Activated naive CD4-positive, alpha-beta T cell treated with anti-CD3 and anti-CD28 coated beads, Interleukin-2, amount 10 ng/mL, durations not matched to agents 7 days and 5 days (primary cell): ENCODE measurements at places on chromosomes 12 and 14.

DNA sequence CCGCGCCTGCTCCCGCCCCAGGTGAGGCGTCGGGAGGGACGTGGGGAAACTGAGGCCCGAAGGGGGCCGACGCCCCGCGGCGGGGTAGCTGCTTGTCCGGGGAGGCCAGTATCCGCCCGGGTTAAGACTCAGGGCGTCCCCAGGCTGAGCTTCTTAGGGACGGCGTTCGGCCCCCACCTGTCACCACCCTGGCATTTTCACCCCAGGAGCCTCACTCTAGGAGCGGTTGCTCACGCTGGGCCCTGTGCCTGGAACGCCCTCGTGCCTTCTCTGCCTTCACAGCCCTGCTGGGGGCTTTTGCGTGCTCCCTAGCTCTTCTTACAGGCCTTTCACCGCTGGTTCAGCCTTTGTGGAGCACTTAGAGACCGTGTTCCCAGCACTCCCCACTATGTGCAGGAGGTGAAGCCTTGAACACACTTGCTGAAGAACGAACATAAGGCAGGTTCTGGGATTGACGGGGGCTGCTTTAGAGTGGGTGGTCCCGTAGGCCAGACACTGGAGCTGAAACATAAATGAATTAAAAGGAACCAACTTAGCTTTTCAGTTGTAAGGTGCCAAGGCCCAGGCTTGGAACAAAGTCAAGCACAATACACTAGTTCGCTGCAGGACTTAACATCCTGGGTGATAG lies 601 bp downstream of the ZNF839 start:
- peak; percentile 51 for DNase-seq

GRCh38 chr12:113755098-113755497 lies 211.0 kb downstream of the RBM19 start:
- no peak for DNase-seq

GRCh38 chr12:40222247-40222646 lies 2.5 kb upstream of the LRRK2 start:
- DNase-seq = no peak

DNA sequence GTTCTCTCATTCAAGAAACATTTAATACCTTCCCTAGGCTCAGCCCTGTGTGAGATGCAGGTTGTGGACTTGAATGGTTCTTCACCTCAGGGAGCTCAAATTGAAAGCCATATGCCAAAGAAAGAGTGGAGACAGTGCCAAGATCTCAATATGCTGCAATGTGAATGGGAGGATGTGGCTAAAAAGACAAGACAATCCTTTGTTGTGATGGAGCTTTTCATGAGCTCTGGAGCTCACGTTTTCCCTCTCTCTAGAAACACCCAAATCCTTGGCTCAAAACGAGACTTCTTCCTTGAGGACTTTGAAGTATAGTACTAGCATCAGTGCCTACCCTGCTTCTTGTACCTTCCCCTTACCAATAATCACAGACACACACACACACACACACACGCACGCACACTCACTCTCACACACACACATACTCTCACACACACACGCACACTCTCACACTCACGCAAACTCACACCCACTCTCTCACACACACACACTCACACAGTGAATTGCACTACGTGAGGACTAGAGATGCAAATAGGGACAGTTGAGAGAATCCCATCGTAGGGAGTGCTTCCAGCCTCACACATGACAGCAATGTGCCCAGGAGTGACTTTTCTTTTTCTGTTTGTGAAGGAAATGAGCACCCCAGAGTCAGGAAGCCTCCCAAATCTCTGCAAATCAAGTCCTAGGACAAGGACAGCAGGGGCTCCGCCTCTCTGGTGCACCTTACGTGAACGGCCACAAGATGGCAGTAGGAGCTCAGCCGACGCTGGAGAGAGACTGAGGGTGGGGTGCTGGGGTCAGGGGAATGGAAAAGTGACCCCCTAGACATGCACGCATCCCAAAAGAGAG lies 231.4 kb downstream of the PCNX1 start:
- DNase-seq = peak; percentile 71

DNA sequence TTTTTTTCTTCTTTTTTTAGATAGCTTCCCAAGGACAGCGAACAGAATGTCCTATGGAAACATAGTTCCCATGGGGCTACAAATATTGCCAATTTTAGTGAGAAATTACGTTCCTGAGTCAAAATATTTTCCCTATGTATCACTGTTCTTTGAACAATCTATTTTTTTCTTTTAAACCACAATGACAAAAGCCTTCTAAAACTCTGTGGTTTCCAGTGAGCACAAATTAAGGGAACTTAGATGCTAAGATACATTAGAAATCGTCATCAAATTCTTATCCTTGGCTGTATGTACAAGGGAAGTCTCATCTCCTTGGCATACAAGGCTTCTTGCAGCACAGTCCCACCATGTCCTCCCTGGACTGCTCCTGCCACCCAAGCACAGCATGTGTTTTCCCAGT lies 17.9 kb downstream of the CPM start:
- no peak for DNase-seq

DNA sequence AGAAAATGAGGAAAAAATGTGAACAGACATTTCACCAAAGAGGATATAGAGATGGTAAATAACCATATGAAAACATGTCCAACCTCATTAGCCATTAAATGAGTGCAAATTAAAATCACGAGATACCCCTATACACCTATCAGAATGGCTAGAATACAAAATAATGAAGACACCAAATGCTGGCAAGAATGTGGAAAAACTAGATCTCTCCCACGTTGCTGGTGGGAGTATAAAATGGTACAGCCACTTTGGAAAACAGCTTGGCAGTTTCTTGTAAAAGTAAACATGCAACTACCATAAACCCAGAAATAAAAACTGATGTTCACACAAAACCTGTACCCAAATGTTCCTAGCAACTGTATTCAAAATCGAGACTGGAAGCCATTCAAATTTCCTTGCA lies 38.3 kb upstream of the TCL1B start:
- no peak for DNase-seq

GRCh38 chr12:45648070-45648469 lies 81.4 kb upstream of the ARID2 start:
- no peak for DNase-seq

DNA sequence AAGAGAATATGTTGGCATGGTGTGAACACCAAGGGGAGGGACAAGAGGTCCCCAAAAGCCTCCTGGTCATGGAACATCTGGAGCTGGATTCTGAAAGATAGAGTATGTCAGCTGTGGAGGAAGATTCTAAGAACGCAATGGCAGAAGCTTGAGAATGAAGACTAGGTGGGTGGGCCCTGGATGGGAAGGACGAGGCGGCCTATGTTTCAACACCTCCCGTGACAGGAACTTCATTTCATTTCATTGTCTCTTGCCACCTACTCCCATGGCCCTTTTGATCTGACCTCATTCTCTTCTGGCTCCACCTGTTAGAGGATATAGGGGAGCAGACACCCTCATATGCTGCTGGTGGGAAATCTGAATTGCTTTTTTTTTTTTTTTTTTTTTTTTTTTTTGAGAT lies 3.3 kb downstream of the UNG start:
- no peak for DNase-seq

DNA sequence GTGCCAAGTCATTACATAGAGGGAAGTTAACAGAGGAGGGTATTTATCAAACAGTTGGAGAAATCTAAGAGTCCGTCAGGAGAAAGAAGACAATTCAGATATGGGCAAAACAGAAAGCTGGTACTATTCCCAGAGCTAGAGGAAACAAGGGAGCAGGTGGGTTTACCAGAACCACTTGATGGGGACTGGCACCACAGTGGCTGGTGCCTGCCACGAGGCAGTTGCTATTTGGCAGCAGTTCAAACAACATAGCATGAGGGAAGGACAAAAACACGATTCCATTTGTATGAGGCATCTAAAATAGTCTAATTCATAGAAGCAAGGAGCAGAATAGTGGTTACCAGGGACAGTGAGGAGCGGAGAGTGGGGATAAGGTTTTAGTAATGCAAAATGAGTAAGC lies 24.6 kb upstream of the KLRD1 start:
- no peak for DNase-seq

DNA sequence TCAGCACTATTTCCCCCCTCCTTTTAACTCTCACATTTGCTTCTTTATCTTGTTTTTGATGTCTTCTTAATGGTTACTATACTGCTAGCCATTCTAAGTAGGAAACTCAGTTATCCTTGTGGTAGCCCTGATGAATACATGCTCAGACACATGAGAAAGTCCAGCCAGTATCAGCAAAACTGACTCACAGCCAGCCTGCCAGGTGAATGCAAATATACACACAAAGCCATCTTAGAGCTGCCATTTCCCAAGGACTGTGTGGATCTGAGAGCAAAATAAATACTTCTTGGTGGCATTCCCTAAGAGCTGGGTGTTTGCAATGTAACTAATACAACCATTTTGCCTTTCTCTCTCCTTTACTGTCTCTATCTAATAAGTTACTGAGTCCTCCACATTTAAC lies 455.2 kb downstream of the CCER1 start:
- DNase-seq = no peak

DNA sequence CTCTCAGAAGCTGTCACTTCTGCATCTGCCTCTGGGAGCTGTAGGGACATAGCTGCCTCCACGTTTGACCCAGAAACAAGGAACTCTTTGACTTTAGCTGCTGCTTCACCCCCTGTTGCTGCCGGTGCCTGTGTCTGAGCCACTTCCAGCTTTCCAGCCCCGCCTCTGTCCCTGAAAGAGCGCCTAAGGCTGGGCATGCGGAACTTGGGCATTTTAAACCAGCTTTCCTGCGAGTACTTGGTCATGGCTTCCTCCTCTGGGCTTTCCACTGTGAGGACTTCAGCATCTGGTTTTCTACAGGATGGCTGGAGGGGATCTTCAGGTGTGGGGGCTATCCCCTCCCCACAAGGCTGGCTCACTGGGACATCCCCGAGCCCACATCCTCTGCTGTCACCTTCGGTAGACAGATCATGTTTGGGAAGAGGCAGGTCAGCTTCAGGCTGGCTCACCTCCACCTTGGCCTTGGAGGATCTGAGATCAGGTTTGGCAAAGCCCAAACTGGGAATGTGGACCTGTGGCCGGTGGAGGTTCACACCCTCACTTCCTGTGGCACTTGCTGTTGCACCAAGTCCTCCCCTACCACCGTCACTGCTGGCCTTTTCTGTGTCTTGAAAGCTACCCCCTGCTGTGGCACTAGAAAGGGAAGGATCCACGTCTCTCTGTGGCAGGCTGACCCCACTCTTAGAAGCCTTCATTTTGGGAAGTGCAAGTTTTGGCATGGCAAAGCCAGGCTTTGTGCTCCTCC lies 15.2 kb downstream of the PLD4 start:
- DNase-seq = peak; percentile 10

GRCh38 chr14:21059842-21060613 lies 2.4 kb downstream of the RNASE8 start:
- no peak for DNase-seq

- DNase-seq = no peak
Measured at GRCh38 chr12:47863467-47863866, 41.3 kb downstream of the VDR start.

GRCh38 chr12:109722022-109722720 lies 8.5 kb downstream of the FAM222A start:
- DNase-seq = no peak

DNA sequence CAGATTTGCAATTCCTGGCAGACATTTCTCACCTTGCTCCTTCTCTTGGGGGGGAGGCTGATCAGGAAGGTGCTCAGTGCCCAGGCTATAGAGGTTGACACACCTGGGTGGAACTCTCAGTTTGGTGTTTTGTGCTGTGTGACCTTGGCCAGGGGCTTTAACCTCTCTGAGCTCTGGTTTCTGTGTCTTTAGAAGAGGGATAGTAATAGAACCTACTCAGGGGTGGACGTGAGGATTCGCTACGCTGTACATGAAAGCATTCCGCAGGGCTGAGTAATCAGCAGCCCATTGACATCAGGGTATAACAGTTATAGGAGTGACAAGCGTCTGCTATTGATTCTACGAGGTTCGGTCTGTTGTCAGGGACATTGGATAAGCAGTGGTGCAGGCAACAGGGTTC lies 98.1 kb downstream of the PHETA1 start:
- DNase-seq = no peak

- peak; percentile 43 for DNase-seq
Measured at GRCh38 chr12:89949457-89950195, 241.0 kb upstream of the ATP2B1 start.

DNA sequence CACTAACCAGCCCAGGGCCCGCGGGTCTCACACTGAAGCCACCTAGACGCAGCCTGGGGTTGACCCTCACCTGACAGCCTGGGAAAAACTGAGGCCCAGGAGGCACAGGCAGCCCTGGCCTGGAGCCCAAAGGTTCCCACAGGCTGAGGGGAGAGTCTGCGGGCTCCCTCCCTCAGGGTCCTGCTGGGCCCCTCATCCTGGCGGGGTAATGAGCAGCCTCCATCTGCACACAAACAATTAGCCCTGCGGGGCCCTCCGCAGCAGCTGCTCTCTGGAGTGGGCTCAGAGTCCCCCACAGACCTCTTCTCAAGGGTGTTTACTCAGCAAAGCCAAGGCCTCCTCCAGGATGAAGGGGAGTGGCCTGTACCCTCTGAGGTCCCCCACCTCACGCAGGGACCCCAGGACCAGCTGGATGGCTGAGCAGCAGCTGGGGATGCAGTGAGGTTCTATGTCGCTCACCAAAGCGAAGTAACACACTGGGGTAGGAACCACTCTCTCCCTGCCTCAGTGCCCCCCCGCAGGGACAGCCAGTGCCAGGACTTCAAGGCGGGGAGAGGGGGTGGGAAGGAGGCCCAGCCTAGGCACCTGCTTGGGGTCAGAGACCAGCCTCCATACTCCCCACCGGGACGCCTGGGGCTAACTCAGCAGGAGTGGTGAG lies 7.3 kb downstream of the AKT1 start:
- no peak for DNase-seq

DNA sequence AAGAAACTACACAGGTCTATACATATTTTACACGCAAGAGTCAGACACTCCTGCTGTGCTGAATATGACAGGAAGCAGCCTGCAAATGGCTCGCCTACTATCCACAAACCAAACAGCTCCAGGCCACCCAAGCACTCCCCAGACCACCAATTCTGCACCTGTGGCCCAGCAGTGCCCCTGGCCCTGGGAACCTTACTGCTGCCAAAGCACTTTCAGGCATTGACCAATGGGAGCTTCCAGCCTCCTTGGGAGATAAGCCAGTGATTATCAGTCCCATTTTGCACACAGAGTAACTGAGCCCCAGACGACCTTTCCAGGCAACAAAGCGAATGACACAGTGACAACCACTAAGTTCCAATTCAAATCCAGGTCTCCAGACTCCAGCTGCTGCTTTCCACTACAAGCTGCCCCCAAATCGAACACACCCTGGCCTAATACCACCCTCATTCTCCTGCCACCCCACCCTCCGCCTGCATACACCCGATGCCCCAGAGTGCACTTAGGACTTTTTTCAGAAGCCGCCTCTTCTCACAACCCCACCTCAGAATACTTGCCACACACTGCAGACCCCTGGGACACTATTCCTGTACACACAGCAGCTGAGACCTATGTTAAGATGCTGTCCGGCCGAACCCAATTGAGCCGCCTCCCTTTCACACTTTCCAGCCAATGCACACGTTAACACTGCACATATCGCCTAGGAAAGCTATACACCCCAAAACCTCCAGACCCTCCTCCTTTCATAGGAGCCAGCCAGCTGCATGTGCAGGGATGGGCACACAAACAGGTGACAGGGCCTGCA lies 126.1 kb upstream of the PRMT8 start:
- no peak for DNase-seq
